Stimulated activated naive CD4-positive, alpha-beta T cell treated with Interleukin-2 at 50 U/mL for 16 hours (primary cell): ENCODE measurements at places on chromosomes 4 and X.

- DNase-seq = no peak
Measured at GRCh38 chr4:150234246-150234645, 156.0 kb downstream of the DCLK2 start.

- no peak for DNase-seq
Measured at GRCh38 chrX:147741776-147742175, 169.9 kb upstream of the FMR1 start.

DNA sequence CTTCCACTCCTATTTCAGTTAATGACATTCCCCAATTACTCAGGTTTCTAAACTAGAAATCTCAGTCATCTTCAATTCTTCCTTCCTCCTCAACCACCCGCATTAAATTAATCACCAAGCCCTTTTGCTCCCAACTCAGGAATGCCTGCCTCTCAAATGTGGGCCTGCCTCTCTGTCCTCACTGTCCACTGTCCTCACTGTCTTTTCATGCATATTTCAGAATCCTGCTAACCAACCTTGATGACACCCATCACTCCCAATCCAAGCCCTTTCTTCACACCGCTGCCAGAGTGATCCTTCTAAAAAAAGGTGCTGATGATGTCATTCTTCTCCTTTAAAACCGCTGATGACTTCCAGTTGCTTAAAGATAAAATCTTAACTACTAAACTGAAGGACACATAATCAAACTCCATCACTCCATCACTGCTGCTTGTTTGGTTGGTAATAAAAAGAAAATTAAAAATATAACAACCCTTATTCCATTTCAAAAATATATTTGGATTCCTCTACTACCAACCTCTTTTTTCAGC lies 5.1 kb upstream of the APBB2 start:
- DNase-seq = no peak

GRCh38 chr4:185738038-185738552 lies 73.9 kb downstream of the SORBS2 start:
- no peak for DNase-seq

DNA sequence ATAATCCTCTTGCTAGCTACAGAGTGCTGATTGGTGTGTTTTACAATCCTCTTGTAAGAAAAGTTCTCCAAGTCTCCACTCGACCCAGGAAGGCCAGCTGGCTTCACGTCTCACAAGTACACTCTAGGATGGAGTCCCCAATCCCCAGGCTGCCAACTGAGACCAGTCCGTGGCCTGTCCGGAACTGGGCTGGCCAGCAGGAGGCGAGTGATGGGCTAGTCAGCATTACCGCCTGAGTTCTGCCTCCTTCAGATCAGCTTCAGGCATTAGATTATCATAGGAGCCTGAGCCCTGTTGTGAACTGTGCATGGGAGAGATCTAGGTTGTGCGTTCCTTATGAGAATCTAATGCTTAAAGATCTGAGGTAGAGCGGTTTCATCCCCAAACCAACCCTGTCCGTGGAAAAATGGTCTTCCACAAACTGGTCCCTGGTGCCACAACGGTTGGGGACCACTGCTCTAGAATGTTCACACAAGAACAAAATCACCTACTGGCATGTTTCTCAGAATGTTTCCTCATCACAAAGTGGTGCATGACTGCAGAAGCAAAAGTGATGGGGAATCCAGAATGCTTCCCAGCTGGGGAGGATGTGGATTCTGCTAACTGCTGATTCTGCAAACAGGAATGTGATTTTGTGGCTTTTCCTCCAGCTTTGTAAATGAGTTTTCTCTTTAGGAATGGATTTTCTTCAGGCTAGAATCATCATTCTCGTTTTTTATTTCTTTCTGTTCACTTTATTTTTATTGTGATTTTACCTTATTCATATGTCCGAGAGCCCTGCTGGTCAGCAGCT lies 40.9 kb downstream of the SEPTIN11 start:
- no peak for DNase-seq

GRCh38 chr4:113478032-113478431 lies 283.5 kb downstream of the CAMK2D start:
- no peak for DNase-seq

- DNase-seq = no peak
Measured at GRCh38 chr4:4763822-4764557, 95.5 kb upstream of the MSX1 start.

GRCh38 chr4:169367826-169368225 lies 97.1 kb upstream of the SH3RF1 start:
- DNase-seq = no peak

- no peak for DNase-seq
Measured at GRCh38 chrX:116290359-116290758, 119.8 kb downstream of the AGTR2 start.

- DNase-seq = peak; percentile 52
Measured at GRCh38 chrX:45769761-45770582, 569.3 kb upstream of the DIPK2B start.

- no peak for DNase-seq
Measured at GRCh38 chr4:71609167-71609566, 174.7 kb downstream of the GC start.
